Stimulated activated CD8-positive, alpha-beta memory T cell treated with anti-CD3 and anti-CD28 coated beads, Interleukin-4, amount 100 ng/mL, for 4 hours (primary cell): ENCODE measurements at places on chromosomes 5 and 9.

- no peak for DNase-seq
Observed at GRCh38 chr5:179867079-179867465, 8.5 kb upstream of the MRNIP start.

GRCh38 chr9:123527981-123528380 lies 172.0 kb downstream of the CRB2 start:
- no peak for DNase-seq

- no peak for DNase-seq
Observed at GRCh38 chr9:113990570-113990907, 87.6 kb downstream of the AMBP start.

- peak; percentile 4 for DNase-seq
Observed at GRCh38 chr9:88387552-88388202, 567 bp upstream of the SPIN1 start.

- no peak for DNase-seq
Observed at GRCh38 chr5:153896701-153897100, 142.0 kb downstream of the FAM114A2 start.

GRCh38 chr5:135440916-135441315 lies 6.2 kb downstream of the DCANP1 start:
- DNase-seq, result no peak

DNA sequence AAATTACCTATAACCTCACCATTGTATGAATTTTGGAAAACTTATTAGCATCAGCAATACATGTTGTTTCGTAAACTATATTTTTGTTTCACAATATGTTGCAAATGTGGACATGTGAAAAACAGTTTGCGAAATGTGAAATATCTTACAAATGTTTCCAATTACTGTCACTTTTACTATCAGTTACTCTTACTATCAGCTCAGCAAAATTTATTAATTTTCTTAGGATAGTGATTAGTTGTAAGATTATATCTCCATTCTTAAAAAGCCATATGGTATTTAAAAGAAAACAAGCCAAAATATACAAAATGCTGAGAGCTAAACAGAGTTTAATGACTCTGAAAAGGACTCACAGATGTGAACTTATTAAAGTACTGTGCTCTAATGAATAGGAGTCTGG lies 111.9 kb upstream of the LPAR1 start:
- DNase-seq, result no peak

DNA sequence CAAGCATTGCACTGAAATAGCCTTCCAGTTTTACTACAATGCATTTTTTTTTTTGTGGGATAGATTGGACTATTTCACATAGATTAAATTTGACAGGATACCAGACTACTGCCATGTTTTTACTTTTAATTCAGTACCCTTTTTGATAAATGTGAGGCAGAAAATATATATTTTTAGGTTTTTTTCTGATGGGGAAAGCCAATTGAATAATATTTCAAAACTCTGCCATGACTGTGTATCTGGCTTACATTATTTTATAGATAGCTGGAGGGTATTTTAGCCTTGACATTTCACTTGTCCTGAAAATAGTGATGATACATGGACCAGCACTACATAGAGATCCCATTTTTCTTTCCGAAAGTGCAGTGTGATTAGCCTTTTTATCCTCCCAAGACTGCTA lies 133.5 kb upstream of the PRR16 start:
- DNase-seq, result no peak

- DNase-seq, result no peak
Observed at GRCh38 chr9:15155826-15156225, 151.2 kb downstream of the TTC39B start.

DNA sequence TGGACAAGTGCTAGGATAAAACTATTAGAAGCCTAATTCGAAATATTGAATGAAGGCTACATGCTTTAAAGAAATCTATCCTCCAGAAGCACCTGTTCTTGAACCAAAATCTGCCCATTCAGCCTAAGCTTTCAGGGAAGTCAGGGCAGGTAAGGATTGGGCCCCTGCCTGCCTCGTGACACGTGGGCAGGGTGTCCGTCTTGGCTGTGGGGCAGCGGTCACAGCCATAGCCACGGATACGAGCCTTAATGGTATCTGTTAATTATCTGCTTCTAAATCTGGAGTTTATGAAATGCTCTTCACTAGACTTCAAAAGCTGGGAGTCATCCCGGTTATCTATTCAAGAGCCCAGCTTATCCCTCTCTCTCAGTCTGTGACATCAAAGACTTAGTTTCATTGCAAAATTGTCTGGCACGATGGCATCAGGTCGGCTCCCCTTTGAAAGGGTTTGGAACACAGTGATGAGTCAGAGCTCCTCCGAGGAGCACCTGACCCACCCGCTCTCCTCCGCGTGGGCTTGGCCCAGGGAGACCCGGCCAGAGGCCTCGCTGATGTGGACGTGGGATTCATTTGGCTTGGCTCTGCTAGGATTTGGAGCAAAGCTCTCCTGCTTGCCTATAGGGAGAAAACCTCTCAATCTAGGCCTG lies 135.9 kb downstream of the MACROH2A1 start:
- DNase-seq, result no peak

DNA sequence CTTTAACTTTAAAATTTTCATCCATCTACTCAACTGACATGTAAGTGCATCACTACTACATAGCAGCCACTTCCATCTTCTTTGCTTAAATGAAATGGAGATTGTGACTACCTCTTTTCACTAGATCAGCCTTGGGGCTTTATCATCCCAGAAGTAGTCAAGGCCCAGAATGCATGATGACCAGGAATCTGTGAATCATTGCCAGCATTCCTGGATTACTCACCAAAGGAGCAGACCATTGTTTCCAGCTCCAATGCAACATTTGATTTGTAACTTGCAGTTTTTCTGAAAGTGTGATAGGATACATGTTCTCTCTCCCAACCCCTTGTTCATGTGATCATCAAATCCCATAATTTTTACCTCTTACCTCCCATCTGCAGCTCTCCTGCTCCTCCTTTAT lies 65.1 kb downstream of the PLPPR1 start:
- DNase-seq, result no peak

- DNase-seq, result no peak
Observed at GRCh38 chr9:99607842-99608448, 213.7 kb upstream of the NR4A3 start.
